ENCODE measurements at places on chromosomes 13 and 19. TPM values are rescaled to one million over a fixed set of nuclear protein-coding genes. Genes with fewer than 3 reads are reported as not detected.

The DCLK1 gene
- total RNA-seq: 464 TPM

The ZNF616 gene
- 35.1 TPM for total RNA-seq

The ANGPTL8 gene
- not detected for total RNA-seq

The ADGRE2 gene
- 0.31 TPM for total RNA-seq

The HNRNPL gene
- 245 TPM for total RNA-seq

The CTXN1 gene
- 38.5 TPM for total RNA-seq

The ENOX1 gene
- 64.5 TPM for total RNA-seq

The KPTN gene
- total RNA-seq: 6.9 TPM

The TEAD2 gene
- 9.4 TPM for total RNA-seq

The CABP5 gene
- total RNA-seq: not detected

The KLK4 gene
- not detected for total RNA-seq

The SHANK1 gene
- total RNA-seq: 49.1 TPM

The PRR19 gene
- 2.8 TPM for total RNA-seq

The PCDH20 gene
- total RNA-seq: 5.3 TPM

The TRPC4 gene
- 30.0 TPM for total RNA-seq

The EXOSC5 gene
- total RNA-seq: 16.3 TPM

The KANK3 gene
- total RNA-seq: 3.8 TPM

The KLK6 gene
- not detected for total RNA-seq

The GSX1 gene
- not detected for total RNA-seq

The PCDH9 gene
- total RNA-seq: 126 TPM

The NR2C2AP gene
- 13.1 TPM for total RNA-seq

The VSTM1 gene
- total RNA-seq: not detected

The UBL5 gene
- 112 TPM for total RNA-seq

The TEX26 gene
- total RNA-seq: not detected

The CCDC159 gene
- 6.3 TPM for total RNA-seq

The COG3 gene
- total RNA-seq: 77.3 TPM

The CEACAM21 gene
- 1.3 TPM for total RNA-seq

The CCDC70 gene
- total RNA-seq: not detected

The MBD3L2B gene
- total RNA-seq: not detected

The SIGLEC5 gene
- not detected for total RNA-seq

The ZNF433 gene
- 26.3 TPM for total RNA-seq

The METTL21C gene
- not detected for total RNA-seq

The SPINT2 gene
- 89.2 TPM for total RNA-seq

The CHST8 gene
- total RNA-seq: 15.3 TPM

The ANKLE1 gene
- total RNA-seq: 1.3 TPM

The ACP7 gene
- total RNA-seq: not detected

The EHD2 gene
- 1.3 TPM for total RNA-seq

The MYO1F gene
- total RNA-seq: 1.6 TPM

The DMKN gene
- total RNA-seq: not detected

The CGB2 gene
- not detected for total RNA-seq

The HTR2A gene
- 6.9 TPM for total RNA-seq

The ZNF135 gene
- total RNA-seq: 40.4 TPM

The EDNRB gene
- 18.5 TPM for total RNA-seq

The CEBPA gene
- 2.2 TPM for total RNA-seq

The DOHH gene
- total RNA-seq: 9.1 TPM

The N4BP2L1 gene
- 21.9 TPM for total RNA-seq

The SHISA2 gene
- 30.7 TPM for total RNA-seq

All from parietal lobe (tissue), 2 donors.